ENCODE measurements at places on chromosomes 7 and 10.

- no peak for DNase-seq
These were observed 147.1 kb downstream of the RGS10 start for GRCh38 chr10:119395280-119396007.

- no peak for DNase-seq
These were observed 52.8 kb downstream of the CDK6 start for GRCh38 chr7:92783260-92784201.

GRCh38 chr7:137342265-137342664, 1.3 kb downstream of the PTN start:
- no peak for DNase-seq

- DNase-seq = no peak
These were observed 16.9 kb downstream of the TSPAN15 start for GRCh38 chr10:69467928-69468750.
